ENCODE measurements at places on chromosomes 12 and 14. TPM values are rescaled to one million over a fixed set of nuclear protein-coding genes. Genes with fewer than 3 reads are reported as not detected.
A peak's percentile ranks its signal among the peaks of the same experiment; 100 is the strongest.

- peaks cover 3% of the 10 kb centered on the region for H3K4me1 ChIP-seq
- H3K36me3 ChIP-seq = peaks cover 13% of the 10 kb centered on the region
- no peaks in the 10 kb centered on the region for H3K27me3 ChIP-seq
- no peak overlapping the region for H3K27ac ChIP-seq
These were observed 16.6 kb downstream of the SIVA1 start for GRCh38 chr14:104769324-104770071.

GRCh38 chr12:107891967-107892366 is 117.5 kb downstream of the ASCL4 start:
- no peaks in the 10 kb centered on the region for H3K36me3 ChIP-seq
- H3K27ac ChIP-seq = no peak overlapping the region
- H3K4me1 ChIP-seq = no peaks in the 10 kb centered on the region
- DNase-seq = no peak

- no peaks in the 10 kb centered on the region for H3K36me3 ChIP-seq
- H3K27ac ChIP-seq = no peak overlapping the region
- no peak for DNase-seq
- no peaks in the 10 kb centered on the region for H3K27me3 ChIP-seq
These were observed 201.4 kb downstream of the C12orf50 start for GRCh38 chr12:87827638-87828264.

- no peak overlapping the region for H3K27ac ChIP-seq
- peaks cover 36% of the 10 kb centered on the region for H3K4me1 ChIP-seq
- peak overlapping the region; percentile 59 for H3K4me3 ChIP-seq
- H3K27me3 ChIP-seq = peaks cover 12% of the 10 kb centered on the region
These were observed 1.8 kb downstream of the GLI1 start for GRCh38 chr12:57461276-57461916.

GRCh38 chr12:99454539-99455172 is 192.9 kb upstream of the GARIN6 start:
- H3K4me1 ChIP-seq = no peaks in the 10 kb centered on the region
- DNase-seq = no peak
- H3K27me3 ChIP-seq = no peaks in the 10 kb centered on the region
- no peak overlapping the region for H3K27ac ChIP-seq
- H3K36me3 ChIP-seq = no peaks in the 10 kb centered on the region

The MYRFL gene
- not detected for total RNA-seq

The DPF3 gene
- 0.35 TPM for total RNA-seq

Measured in CD4-positive, alpha-beta memory T cell (primary cell).